ENCODE measurements at places on chromosomes 11 and 22. TPM values are rescaled to one million over a fixed set of nuclear protein-coding genes. Genes with fewer than 3 reads are reported as not detected.

DNA sequence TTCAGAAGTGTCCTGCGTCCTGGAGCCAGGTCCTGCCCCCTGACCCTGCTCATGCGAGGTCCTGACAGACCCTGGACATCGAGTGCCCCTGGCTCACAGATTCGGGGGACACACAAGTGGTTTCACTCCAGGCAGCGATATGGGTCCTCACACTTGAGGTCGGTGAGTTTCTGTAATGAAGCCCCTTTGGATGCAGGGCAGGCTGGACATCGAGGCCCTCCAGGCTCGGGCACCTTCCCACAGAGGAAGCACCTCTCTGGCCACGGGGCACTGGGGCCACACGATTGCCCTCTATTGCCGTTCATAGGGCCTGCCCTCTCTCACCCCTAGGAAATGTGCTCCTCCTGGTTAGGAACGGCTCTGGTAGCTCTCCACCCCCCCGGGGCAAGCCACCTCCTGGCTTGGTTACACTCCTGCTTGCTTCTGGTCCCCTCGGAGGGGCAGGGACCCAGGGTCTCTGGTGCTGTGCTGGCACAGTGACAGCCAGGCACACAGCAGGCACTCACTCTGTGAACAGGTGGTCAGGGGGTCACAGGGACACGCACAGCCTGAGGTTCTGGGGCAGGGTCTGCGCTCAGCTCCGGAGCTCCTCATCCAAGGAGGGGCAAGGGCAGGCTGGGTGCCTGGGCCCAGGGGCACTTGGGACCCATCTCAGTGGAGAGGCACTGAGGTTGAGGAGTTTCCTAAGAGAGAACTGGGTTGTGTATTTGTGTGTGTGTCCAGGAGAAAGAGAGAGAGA is 907.7 kb downstream of the BRD1 start:
- no peak for DNase-seq

- DNase-seq: no peak
Observed at GRCh38 chr11:66111158-66111557, 41.1 kb downstream of the PACS1 start.

GRCh38 chr11:69308491-69308911 is 14.5 kb downstream of the MYEOV start:
- no peak for DNase-seq

- DNase-seq: no peak
Observed at GRCh38 chr11:127803755-127804154, 783.6 kb downstream of the ETS1 start.

GRCh38 chr11:67608486-67608885 is 1.8 kb downstream of the NDUFV1 start:
- DNase-seq: no peak

DNA sequence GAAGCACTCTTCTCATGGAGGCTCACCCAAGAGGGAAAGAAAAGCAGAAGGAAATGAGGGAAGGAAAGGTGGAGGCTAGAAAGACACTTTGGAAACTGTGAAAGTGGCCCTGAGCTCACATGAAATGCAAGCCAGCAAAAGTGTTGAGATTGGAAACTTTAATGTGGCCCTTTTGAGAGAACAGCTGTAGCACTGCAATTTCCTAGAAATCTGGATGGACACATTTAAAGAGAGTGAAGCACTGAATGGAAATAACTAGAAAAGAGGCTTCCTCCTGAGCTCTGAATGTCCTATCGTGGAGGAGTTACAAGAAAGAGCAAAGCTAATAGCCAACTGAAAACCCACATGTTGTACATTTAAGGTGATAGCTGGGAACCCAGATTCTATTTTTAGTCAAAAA is 56.0 kb downstream of the LIF start:
- DNase-seq: no peak

- no peak for DNase-seq
Observed at GRCh38 chr11:81224396-81224795, 1509.3 kb downstream of the FAM181B start.

DNA sequence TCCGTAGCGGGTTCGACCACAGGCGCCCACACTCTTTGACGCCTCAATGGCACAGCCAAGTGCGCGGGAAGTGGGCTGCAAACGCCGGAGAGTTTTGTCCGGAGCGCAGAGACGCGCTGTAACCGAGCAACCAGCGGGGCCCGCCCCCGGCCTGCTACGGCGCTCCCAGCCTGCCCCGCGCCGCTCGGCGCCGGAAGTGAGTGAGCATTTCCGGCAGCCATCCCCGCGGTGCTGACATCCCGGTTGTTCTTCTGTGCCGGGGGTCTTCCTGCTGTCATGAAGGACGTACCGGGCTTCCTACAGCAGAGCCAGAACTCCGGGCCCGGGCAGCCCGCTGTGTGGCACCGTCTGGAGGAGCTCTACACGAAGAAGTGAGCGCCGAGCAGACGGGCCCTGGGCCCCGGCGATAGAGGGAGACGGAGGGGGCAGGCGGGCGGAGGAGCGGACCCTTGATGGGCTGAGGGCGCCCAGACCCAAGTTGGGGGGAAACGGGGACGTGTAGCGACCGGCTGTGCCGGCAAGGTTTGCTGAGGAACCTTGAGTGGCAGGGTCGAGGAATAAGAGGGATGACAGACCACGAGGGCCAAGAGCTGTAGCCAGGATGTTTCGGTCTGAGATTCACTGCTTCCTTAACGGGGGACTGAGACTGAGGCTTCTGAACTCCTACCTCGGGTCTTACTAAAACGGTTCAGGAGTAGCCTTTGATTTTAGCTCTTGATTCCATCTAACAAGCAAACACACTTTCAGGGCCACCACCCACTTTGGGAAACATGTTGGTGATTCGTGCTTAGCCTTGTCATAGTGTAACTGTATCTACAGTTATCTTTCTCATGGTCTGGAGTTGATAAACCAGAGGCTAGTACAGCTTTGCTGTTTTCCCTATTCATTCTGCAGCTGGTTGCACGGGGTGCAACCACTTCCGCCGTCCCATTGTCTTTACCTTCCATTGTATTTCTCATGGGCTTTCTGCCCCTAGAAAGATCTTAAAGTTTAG is at the start of gene PSMD13:
TSS of gene PSMD13 (plus strand) at position 203 of the 994 bp plus-strand sequence. CDS start at position 277, 74 bp downstream.
- DNase-seq: peak; percentile 84

GRCh38 chr22:23270212-23270733 is 90.0 kb downstream of the BCR start:
- DNase-seq: no peak

GRCh38 chr11:118672846-118673245 is 6.6 kb downstream of the TREH start:
- no peak for DNase-seq

- no peak for DNase-seq
Observed at GRCh38 chr11:15555161-15555560, 440.4 kb downstream of the INSC start.

- DNase-seq: peak; percentile 74
Observed at GRCh38 chr11:123707606-123708205, 33.8 kb downstream of the ZNF202 start.

GRCh38 chr11:85863855-85864254 is 8.7 kb downstream of the CCDC83 start:
- no peak for DNase-seq

GRCh38 chr11:79430280-79430679 is 10.6 kb downstream of the TENM4 start:
- DNase-seq: no peak

DNA sequence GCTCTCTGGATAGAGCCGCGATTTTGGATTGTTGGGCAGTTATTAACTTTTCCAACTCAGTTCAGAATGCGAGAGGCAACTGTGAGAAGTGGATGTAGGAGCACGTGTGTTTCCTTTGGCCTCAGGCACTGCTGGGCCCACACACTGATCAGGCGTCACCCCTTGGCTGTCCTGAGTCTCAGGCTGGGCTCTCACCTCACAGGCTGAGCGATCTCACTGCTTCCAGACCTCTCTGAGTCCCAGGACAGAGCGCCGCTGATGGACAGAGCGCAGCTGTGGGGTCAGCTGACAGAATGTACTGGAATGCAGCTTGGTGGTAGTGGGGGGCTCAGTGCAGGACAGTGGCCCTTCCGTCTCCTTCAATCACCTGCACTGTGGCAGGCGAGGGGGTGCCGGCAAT is 516.2 kb downstream of the TBC1D22A start:
- DNase-seq: no peak

DNA sequence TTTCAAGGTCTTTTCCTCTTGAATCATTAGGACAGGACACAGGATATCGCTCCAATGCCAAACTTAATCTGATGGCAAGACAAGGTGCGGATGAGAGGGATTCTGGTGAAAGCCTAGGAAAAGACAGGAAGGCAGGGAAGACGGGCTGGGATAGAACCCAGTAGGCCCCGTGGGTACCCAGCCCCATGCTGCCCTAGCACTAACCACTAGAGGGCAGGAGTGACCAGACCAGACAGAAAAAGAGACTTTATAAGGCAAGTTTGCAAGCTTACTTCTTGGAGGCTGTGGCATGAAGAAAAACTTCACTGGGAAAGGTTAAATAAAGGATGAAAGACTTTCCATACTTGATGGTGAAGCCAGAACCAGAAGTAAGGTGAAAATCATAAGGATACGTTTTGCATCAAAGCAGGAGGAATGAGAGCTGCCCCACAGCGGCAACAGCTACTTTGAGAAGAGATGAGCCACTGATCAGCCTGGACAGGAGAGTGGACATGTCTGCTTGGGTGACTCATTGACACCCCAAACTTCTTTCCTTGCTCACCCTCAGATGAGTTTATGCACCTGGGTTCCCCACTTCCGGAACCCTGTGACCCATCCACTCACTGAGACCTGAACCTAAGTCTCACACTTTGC is 39.8 kb downstream of the SYN3 start:
- peak; percentile 60 for DNase-seq

DNA sequence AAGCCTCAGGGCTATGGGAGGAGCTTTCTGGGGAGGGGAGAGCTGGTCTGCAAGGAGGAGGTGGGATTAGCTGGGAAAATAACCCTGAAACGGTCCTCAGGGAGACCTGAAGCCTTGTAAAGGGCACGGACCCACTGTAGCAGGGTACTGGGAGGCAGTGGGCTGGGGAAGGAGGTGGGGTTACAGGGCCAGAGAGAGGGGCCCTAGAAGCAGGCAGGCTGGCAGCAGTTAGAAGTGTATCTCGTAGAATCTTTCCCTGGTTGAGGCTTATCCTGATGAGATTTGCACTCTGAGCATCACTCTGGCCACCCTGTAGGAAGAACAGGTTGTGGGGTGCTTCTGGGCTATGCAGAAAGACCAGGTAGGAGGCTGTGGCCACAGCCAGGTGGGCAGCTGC is 29.6 kb downstream of the FBLN1 start:
- DNase-seq: no peak

TRIM51 gene
- polyA plus RNA-seq: not detected

NAALAD2 gene
- polyA plus RNA-seq: 39.8 TPM

CCDC15 gene
- polyA plus RNA-seq: 5.6 TPM

FZD4 gene
- 91.3 TPM for polyA plus RNA-seq

ANKK1 gene
- polyA plus RNA-seq: 0.60 TPM

P2RY6 gene
- 0.85 TPM for polyA plus RNA-seq

E2F8 gene
- polyA plus RNA-seq: 11.4 TPM

FIBP gene
- 96.0 TPM for polyA plus RNA-seq

PHOX2A gene
- not detected for polyA plus RNA-seq

APOA4 gene
- polyA plus RNA-seq: not detected

Measured in left kidney (tissue), 8 donors.